Mammary epithelial cell (primary cell): ENCODE measurements at places on chromosomes 12 and 14.

DNA sequence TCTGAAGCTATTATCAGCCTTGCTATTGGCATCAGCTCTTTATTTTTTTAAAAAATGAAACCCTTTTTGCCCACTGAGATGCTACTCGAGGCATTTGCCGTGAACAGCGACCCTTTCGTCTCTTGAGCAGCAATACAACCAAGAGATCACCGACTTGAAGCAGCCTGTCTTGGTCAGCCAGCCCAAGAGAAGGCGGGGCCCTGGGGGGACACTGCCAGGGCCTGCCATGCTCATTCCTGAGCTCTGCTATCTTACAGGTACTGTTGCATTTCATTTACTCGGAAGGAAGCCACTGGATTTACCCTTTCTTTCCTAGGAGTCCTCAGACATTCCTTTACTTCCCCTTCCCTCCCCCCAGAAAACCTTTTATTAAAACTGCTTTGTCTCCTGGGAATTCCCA is 16.7 kb downstream of the PIWIL1 start:
- DNase-seq, result no peak

GRCh38 chr12:1305063-1305434 is 289.3 kb downstream of the FBXL14 start:
- DNase-seq, result no peak

DNA sequence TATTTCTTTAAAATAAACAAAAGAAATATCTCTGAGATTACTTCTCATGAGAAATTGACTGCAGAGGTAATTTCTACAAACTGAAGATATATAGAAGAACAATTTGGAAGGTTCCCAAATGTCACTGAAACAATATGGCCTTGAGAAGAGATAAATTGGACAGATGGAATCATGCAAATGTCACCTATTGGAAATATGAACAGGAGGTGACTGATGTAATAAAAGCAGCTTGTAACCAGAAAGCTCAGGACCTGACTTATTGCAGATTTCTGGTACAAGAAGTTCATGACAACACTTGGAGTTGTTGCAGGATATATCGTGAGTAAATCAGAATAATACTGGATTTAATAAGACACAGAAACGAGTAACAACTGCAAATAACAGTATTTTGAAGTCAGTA is 93.3 kb upstream of the TRHDE start:
- DNase-seq, result no peak

DNA sequence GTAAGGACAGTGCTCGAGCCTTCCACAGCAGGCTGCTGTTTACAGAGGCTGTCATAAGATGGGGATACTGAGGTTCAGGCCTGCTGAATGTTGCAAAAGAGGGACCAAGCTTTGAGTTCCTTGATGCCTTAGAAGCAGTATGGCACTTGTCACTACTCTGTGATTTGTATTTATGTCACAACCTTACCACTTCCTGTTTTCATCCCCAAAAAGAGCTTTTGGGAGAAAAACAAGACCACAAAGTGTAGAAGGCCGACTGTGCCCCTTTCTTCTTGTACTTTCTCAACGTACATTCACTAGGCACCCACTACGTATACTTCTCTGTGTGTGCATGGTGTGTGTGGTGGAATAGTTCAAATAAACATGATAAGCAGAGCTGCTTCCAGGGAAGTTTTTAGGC is 90.1 kb downstream of the DRAM1 start:
- DNase-seq, result no peak

- no peak for DNase-seq
Measured at GRCh38 chr12:46461459-46461858, 88.9 kb upstream of the SLC38A2 start.

GRCh38 chr12:29380536-29381523 is at the start of gene ERGIC2:
TSS of gene ERGIC2 (minus strand) at chr12:29381172. CDS start at chr12:29371633, 9,539 bp downstream.
- peak; percentile 99 for DNase-seq

DNA sequence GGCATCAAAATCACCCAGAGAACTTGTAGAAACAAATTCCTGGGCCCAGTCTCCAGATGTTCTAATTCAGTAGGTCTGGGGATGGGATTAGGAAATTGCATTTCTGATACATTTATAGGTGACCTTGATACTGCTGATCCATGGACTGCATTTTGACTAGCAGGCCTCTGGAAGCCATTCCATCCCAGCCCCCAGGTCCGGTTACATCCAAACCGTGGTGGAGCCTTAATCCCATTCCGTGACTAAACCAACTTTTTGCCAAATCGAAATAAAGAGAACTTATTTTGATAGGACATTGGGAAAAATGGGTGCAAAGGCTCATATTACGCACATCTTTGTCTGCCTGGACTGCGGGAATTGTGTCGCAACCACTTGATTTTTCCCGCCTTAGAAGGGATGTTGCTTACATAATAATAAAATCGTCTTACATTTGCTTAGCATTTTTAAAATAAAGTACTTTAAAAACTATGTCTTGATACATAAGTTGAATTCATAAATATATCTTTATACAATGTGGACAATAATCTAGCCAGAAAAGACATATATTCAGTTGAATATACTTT is 5.8 kb upstream of the KCNA5 start:
- DNase-seq, result no peak

DNA sequence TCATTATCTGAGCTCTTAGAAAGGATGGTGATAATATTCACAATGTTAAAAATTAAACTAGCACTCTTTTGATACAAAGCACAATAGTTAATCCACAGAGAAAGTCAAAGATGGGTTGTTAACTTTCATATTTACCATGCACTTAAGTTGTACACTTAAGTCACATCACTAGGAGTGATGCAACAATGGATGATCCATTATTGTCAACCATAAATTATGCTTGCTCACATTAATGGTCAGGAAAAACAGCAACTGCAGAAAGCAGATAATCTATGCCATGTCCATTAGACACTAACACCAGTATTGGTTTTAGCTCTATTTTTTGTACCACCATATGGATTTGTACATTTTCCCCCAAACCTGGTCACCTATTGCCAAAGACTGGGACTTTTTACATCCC is 195.5 kb downstream of the FOXA1 start:
- no peak for DNase-seq

- DNase-seq, result no peak
Measured at GRCh38 chr12:100899301-100899700, 104.7 kb downstream of the ANO4 start.

DNA sequence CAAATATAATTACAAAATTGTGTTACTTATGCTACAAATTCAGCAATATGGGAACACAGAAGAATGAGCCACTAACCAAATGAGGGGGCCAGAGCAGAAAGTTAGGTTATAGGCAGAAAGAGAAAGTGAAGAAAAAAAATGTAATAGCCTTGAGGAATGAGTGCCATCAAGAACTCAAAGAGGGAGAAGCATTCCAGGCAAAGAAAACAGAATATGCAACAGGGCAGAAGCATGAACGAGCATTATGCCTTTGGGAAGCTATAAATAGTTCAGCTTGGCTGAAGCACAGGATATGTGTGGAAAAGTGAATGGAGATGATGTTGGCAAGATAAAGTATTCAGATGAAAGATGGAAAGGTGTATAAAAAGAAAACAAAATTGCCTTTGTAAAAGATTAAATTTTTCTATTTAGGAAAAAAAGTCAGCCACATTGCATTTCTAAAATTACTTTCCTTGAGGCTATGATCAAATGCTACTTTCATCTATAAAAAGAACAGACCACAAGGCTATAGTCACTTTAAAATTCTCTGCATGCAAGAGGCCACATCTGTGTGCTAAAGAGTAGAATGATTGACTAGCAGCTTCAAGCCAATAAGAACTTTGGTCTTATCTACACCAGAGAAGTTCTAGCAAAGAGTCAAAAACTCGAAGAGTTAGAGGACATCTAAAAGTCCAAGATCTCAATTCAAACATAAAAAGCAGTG is 193.6 kb upstream of the GARIN6 start:
- no peak for DNase-seq

DNA sequence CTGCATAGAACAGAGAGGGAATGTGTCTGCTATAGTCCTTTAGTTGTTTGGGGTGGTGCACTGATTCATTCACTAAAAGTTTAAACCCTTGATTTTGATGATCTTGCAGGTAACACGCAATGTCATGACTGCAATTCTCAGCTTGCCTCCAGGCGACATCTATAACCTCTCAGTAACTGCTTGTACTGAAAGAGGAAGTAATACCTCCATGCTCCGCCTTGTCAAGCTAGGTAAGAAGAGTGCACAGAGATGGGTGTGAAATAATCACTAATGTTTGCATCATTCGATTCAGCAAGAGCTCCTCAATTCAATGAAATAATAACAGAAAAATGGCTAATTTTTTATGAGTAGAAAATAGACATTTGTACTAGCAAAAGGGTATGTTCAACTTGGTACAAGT is 203.7 kb downstream of the PTPRO start:
- peak; percentile 20 for DNase-seq

DNA sequence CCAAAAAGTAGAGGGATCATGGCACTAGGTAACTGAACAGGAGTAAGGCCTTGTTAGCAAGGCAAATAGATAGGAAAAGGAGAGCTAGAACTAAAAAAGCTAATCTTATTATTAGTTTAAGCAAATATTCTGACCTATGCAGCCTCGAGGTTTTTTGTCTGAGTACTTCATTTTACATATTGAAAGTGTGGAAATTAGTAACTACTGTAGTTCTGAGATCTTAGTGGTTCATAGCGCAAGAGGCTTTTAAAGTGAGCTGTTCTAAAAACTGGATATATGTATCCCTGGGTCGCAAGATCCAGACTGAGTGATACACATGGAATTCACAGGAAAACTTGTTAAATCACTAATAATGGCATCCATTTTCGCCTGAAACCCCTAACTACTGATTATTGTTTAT is 411.0 kb upstream of the SOX5 start:
- no peak for DNase-seq

DNA sequence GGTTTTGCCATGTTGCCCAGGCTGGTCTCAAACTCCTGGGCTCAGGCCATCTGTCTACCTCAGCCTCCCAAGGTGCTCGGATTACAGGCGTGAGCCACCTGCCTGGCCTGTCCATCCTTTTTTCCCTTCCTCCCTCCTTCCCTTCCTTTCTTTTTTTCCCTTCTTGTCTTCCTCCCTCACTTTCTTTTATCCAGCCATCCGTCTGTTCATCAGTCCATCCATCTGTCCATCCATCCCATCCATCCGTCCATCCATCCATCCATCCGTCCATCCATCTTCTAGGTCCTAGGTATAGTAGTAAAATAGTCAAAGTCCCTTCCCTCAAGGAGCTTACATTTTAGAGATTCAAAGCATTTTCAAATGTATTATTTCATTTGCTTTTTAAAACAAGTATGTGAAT is 56.8 kb downstream of the CRADD start:
- DNase-seq, result no peak

DNA sequence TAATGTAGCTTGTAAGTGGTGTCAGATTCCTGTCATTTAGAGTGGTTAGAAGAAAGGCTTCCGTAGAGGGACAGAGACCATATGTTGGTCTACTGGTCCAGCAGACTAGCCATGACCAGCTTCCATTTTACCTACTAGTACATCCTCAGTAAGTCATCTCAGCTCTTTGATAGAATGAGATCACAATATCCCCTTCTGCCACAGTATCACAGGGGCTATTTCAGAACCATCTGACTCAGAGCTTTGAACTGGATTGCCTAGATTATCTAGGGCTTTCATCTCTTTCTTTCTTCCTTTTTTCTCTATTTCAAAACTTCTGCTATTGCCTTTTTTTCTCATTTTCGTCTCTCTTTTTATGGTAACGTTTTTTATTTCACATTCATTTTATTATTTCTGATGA is 4.7 kb downstream of the ZDHHC17 start:
- DNase-seq, result no peak

GRCh38 chr14:100533656-100534485 is 53.3 kb downstream of the BEGAIN start:
- DNase-seq, result no peak

- DNase-seq, result no peak
Measured at GRCh38 chr12:65392491-65392890, 114.0 kb downstream of the MSRB3 start.

DNA sequence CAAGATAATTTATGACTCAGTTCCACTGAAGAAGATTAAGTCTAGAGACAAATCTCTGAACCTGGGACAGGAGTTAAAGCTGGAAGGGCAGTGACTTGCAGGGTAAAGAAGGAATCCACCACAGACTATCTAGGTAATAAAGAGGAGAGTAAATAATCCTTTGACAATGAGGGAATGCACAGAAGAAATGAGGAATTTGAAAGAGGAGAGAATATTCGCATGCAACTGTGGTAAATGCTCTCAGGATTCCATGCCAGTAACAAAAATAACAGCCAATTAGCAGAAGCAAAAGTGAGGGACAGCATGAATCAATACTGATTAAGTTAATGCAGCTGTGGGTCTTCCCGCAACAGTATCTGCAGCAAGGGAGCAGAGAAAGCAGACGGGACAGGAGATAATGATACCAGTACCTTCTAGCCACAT is 77.0 kb downstream of the KITLG start:
- no peak for DNase-seq

DNA sequence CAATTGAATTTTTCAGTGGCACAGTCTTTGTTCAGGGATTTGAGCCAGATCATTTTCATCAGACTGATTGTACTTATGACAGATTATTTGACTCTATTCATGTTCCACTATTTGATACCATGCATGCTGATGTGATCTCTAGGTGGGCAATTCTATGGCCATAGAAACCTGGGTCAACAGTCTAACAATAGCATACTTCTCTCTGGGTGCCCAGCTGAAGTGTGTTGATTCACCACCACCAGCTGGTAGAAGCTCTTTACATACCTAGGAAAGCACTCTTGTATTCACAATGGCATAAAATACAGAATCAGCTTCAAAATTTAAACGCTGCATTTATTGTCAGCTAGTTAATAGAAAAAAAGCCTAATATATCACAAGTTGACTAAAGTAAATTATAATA is 90.2 kb upstream of the TMTC2 start:
- DNase-seq, result no peak

DNA sequence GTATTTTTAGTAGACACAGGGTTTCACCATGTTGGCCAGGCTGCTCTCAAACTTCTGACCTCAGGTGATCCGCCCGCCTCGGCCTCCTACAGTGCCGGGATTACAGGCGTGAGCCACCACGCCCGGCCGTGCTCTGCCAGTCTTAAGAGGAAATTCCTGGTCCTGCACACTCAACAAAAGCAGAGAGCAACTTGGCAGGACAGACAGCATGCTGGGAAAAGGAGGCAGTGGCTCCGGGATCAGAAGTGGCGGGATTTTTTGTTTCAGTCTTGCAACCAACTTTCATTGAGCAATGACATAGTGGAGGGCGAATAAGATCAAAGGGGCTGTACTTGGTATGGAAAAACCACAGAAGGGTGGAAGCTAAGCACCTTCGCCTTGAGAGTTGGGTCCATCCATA is 2.1 kb downstream of the CKAP4 start:
- DNase-seq, result no peak
